Fibroblast of skin of right biceps (primary cell): ENCODE measurements at places on chromosomes 4 and X.

DNA sequence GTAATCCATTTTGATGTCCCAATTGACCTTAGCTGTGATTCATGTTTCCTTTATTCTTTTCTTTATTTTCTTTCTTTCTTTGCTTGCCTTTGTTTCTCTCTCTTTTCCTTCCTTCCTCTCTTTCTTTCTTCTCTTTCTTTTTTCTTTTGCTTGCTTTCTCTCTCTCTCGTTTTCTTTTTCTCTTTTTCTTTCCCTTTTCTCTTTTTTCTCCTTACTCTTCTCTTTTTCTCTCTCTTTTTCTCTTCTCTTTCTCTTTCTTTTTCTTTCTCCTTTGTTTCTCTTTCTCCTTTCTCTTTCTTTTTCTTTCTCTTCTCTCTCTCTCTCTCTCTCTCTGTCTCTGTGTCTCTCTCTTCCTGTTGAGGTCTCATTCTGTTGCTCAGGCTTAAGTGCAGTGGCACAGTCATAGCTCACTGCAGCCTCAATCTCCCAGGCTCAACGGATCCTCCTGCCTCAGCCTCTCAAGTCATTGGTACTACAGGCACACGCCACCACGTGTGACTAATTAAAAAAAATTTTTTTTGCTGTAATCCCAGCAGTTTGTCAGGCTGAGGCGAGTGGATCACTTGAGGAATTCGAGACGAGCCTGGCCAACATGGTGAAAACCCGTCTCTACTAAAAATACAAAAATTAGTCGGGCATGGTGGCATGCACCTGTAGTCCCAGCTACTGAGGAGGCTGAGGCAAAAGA lies 8.0 kb upstream of the DHRSX start:
- DNase-seq, result no peak

GRCh38 chrX:19798423-19798822 lies 89.0 kb downstream of the SH3KBP1 start:
- DNase-seq, result no peak

- no peak for DNase-seq
Observed at GRCh38 chr4:26034849-26035248, 120.8 kb downstream of the SMIM20 start.

GRCh38 chrX:142095651-142096245 lies 109.3 kb downstream of the MAGEC2 start:
- peak; percentile 0 for DNase-seq

DNA sequence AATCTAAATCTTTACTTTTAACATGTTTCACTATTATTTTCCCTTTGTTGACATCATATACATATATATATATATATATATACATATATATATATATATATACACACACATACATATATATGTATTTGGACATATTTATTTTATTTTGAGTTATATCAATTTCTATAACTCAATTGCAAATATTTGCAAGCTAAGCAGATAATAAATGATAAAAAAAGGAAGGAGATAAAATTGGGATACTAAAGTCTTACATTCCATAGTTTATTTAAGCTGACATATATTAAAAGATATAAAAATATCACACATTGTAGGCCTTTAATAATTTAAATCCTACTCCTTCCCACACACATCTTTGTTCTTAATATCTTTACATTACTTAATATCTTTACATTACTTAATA lies 372.2 kb downstream of the GRXCR1 start:
- no peak for DNase-seq

DNA sequence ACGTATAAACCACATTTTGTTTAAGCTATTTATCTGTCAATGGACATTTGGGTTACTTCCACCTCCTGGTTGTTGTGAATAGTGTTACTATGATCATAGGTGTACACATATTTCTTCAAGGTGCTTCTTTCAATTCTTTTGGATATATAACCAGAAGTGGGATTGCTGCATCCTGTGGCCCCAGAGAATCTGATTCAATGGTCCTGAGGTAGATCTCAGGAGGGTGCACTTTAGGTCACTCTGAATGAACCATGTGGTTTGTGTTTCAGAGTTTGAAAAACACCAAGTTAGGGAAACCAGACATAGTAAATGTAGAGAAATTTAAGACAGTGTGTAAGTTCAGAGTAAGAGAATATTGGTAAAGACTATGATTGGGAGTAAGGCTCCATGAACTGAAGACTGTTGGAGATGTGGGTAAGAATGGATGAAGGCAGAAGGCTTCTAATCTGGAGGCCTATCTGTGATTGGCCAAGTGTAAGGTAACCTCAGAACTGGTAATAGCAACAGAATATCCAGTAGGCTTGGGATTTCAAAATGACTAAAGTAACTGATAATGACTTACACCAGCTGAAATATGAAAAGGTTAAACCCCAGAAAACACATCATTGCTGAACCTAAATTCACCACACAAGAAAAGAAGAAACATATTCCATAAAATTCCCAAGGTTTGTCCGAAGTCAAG lies 236.9 kb downstream of the CAMK2D start:
- no peak for DNase-seq

DNA sequence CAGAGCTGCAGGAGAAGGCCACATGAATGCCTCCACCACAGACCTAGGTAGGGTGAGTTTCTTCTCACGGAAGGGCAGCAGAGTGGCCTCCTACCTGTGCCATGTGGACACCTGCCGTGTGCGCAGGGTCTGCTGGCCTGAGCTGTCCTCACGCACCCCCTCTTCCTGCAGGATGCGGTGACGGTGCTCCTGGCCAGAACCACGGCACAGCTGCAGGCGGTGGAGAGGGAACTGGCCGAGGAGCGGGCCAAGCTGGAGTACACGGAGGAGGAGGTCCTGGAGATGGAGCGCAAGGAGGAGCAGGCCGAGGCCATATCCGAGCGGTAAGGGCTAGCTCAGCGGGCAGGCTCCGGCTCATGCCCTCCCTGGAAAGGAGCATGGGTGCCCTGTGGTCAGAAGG lies 28.4 kb upstream of the CLCN4 start:
- no peak for DNase-seq

DNA sequence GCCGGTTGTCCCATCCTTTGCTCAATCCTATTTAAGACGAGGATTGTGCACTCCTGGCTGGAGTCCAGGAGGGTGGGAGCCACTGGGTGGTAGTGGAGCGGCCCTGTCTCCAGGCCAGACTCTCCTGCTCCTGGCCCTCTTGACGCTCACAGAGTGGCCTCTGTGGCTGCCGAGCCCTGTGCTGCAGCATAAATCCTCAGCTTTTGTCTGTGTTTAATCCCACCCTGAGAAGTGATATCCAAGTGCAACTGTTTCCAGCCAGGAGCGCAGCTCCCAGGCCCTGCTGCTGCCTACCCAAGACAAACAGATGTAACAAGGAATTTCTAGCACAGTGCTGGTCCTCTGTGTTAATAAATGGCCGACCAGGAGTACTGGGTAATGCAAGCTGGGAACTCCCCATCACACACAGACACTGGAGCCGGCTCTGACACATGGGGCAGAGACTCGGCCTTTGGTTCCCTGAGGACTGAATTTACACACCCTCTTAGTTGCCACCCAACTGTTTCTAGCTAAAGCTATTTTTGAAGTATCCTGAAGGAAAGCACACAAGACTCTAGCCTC lies 85.3 kb downstream of the GATB start:
- no peak for DNase-seq

DNA sequence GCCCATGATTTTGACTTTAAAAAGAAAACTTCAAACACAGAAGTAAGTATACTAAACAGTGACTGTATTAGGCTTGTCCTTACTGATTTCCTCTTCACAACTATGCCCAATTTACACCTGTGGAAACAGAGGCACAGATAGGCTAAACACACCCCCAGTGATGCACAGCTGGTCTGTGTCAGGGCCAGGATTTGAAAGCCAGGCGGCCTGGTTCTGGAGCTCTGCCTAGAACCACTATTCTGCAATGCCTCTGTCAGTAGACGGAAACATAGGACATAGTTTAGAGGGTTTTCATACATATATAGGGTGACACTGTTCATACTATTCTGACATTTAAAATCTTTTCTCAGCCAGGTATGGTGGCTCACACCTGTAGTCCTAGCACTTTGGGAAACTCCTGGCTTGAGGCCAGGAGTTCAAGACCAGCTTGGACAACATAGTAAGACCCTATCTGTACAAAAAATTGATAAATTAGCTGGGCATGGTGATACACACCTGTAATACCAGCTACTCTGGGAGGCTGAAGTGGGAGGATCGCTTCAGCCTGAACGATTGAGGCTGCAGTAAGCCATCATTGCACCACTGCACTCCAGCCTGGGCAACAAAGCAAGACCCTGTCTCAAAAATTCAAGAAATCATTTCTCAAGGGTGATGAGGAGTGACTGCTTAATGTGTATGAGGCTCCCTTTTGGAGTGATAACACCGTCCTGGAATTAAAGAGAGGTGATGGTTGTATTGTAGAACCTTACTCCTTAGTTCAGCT lies 23.0 kb upstream of the CBR4 start:
- DNase-seq, result no peak

GRCh38 chr4:133597251-133597650 lies 448.2 kb downstream of the PCDH10 start:
- DNase-seq, result no peak

DNA sequence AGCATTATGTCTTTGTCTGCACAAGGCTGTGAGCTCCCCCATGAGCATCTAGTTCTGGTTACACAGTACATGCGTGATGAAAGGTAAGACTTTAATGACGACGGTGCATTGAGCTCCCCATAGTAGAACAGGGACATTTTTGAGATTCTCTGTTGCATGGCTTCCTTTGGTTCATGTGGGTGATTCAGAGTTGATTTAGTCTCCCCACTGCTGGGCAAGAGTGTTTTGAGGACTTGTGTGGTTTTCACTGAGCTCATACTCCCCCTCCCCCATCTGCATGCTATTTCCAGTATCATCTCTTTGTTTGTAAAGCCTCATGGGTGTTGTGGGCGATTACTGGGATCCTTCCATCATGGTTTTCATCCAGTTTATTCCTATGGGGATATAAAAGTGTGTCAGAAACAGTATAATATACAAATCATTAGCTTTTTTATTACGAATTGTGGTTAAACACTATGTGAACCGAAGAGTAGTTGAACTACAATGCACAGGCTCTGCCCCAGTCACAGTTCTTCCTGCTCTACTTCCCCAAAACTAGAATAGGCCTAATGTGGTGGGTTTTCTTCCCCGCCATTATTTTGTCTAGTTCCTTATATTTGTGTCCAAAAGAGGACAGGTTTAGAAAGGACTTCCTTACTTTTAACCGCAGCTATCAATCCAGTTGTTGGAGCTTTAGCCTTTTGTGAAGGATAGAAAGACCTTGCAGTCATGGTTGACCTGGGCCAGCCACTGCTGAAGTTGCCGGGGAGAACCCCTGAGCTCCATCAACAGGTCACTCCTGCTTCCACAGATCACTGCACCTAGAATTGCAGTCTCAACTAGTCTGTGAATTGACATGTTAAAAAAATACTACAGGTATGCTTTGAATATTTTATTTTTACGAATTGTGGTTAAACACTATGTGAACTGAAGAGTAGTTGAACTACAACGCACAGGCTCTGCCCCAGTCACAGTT lies 30.4 kb downstream of the KIT start:
- peak; percentile 89 for DNase-seq

- no peak for DNase-seq
Observed at GRCh38 chr4:123244137-123244536, 152.5 kb upstream of the SPRY1 start.

DNA sequence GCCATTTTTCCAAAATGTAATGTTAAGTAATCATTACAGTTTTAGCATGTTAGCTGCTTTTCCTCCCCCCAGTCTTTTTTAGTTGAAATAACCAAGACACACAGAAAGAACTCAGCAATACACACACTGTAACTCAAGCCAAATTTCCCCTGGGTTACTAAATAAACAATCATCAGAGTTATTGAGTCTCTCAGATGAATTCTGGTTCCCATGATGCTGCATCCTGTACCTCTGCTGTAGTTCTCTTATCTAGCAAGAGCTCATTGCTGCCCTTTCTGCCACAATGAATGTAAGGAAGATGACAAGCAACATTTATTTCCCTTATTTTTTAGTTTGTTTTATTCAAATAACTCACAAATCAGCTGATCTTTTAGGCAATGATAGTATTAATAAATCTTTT lies 185.1 kb downstream of the ARHGAP6 start:
- peak; percentile 40 for DNase-seq

DNA sequence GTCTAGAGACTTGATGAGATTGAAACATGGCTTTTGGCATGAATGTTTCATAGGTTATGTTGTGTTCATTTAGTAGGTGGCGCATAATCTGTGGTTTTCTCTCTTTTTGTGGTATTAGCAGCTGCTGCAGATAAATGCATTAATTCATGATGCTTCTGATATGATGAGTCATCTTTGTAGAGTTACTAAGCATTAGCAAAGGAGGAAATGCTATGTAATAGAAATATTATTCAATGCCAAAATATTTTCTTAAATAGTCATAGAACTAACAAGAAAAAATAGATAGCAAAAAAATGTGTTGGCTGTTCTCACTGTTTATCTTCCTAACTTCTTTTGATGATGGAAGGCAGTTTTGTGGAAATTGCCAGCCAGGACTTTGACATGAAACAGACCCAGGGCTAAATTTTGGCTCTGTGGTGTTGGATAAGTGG lies 3.6 kb downstream of the ZXDB start:
- peak; percentile 83 for DNase-seq

DNA sequence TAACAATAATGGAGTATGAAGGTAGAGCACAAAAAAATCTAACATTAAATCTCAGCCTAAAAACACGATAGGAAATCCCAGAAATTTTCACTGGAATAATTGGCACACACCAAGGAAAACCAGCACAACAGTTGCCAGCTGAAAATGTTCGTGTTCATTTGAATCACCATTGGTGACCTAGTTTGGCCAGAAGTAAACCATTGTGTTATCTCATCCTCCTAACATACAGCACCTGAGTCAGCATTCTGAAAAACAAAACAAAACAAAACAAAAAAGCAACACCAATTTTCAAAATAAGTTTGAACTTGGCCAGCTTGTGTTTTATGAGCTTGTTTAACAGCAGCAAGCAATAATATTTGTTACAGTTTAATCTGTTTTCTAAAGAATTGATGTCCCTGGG lies 41.1 kb downstream of the UCHL1 start:
- DNase-seq, result no peak

DNA sequence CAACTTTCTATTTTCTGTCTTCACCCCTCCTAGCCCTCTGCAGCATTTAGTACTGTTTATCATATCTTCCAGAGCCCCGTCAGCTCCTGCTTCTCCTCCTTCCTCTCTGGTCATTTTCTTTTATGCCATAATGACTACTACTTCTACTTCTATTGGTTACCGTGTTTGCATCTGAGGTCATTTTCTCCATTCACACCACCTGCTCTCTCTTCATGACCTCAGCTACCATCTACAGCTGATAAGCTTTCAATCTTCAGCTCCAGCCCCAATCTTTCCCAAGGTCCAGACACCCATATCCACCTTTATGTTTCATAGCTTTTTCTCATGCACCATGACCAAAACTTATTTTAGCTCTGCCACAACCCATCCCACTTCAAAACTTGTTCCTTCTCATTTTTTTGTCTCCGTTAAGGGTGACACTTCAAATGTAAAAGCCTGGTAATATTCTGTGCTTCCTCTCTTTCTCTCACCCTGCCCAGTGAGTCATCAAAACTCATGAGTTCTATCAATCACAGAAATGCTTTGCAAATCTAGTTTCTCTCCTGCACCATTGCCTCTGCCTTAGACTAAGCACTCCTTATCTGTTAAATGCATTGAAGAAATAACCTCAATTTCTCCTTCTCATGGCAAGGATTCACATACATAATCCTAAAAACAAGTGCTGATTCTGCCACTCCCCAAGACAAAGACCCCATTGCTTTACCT lies 71.3 kb upstream of the IQCM start:
- DNase-seq, result peak; percentile 43
